ENCODE measurements at places on chromosomes 7 and 10.

GRCh38 chr7:16438988-16439387 lies 17.6 kb upstream of the CRPPA start:
- no peak for DNase-seq

GRCh38 chr7:114793155-114793845 lies 128.6 kb upstream of the MDFIC start:
- no peak for DNase-seq

- DNase-seq, result no peak
These were observed 232.7 kb downstream of the ADAM12 start for GRCh38 chr10:126155528-126155927.

- DNase-seq, result no peak
These were observed 54.6 kb downstream of the CSGALNACT2 start for GRCh38 chr10:43192884-43193283.

DNA sequence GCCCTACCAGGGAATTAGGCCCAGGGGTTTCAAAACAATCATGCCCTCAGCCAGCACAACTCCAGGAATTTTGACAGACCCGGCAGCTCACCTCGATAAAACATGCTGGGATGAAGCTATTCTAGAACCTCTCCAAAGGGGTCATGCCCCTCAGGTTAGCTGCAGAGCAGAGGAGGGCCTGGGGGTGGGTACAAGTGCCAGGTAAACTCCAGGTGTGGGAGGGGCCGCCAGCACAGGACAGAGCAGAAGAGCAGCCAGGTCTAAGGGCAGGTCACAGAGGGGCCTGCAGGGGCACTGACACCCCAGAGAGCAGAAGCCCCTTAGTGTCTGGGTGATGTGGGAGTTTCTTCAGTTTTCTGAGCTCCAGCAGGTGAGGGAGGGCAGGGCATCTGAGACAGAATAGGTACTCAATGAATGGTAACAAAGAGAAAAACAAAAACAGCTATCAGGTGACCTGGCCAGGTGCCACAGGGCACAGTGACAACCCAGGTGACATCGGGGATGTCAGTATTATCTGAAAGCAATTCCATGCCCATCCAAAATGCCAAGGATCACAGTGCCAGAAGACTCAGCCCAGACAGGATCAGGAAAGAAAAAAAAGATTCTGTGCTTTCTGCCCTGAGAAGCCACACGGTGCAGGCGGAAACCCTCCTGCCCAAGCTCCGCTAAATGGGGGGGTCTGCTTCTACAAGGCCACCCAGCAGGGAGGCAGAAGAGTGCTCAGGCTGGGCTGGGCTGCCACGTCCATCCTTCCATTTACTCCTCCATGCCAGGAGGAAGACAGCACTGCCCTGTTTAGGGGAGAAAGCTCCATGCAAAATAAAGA lies 104.5 kb downstream of the TNS3 start:
- DNase-seq, result no peak

DNA sequence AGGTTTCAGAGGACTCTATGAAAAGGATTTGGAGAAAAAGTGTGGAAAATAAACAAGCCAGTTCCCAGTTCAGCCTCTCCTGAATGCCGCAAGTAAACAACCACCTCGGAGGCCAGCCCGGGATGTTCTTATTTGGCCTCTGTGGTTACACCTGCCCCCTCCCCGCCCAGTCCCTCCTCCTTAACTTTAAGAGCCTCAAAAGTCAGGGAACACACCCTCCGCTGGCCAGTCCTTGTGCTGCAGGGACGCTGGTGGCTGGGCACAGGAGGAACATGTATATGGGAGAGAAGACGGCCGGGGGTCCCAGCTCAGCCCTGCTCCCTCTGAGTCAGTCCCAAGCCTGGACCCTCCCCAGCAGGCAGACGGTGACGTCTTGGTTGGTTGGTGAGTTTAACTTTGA lies 6.1 kb downstream of the CHST3 start:
- peak; percentile 46 for DNase-seq

DNA sequence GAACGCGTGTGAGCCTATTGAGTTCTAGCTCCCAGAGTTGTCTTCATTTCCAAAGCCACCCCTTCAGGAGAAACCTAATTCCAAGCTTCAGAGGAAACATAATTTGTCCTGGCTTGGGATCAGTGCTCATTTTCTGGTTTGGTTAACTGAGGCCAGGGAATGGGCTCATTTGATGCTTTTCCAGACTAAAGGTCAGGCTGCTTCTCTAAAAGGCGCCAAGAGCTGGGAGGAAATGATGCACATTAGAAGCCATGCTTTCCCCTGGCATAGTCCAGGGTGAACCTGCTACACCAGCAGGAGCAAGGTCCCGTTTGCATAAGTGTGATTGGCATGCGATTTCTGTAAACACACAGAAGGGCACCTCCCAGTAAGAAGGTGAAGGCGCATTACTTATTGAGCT lies 435.0 kb downstream of the GALNT17 start:
- DNase-seq, result no peak

All from epithelial cell of esophagus (primary cell).